ENCODE measurements at places on chromosomes 16 and 17.

- DNase-seq = peak; percentile 32
Observed at GRCh38 chr17:44266402-44267164, 1.4 kb downstream of the SLC4A1 start.

- DNase-seq = no peak
Observed at GRCh38 chr17:55451758-55452138, 30.1 kb upstream of the MMD start.

GRCh38 chr16:19745286-19746010 is 27.4 kb downstream of the IQCK start:
- DNase-seq = no peak

GRCh38 chr17:18992454-18993130 is 12.0 kb downstream of the FAM83G start:
- DNase-seq = no peak

DNA sequence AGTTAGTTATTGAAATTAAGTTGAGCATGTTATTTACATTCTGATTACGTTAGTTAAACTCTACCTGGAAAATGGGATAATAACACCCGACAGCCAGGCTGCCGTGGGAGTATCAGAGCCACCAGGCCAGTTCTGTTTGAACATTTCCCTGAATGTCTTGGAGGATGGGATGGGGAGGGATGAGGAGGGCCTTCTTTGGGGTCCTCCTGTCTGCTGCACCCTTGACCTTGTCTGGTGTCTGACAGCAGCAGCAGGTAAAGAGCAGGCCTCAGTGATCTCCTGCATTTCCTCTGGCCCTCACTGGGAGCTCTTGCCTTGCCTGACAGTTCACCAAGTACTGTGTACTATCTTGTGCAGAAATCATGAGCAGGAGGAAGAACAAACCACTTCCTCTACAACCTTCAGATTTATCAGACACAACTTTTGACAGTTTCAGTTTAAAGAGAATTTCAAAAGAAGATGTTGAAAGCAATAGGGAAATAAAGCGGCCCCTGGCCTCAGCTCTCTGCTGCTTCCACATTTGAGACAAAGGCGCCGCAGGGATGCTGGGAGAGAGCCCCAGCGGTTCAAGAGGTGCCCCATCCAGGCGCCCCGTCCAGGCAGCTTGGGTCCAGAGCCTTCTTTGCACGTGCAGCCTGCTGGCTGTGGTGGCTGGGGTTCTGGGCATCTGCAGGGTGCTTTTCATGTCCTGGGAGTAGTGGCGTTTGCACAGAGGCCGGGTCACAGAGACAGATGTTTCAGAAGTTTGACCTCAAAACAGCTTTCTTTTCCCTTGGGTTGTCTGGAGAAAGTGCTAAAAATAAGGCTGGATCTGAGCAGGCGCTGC is 25.3 kb downstream of the CMIP start:
- no peak for DNase-seq

- no peak for DNase-seq
Observed at GRCh38 chr17:48925991-48926342, 17.8 kb downstream of the UBE2Z start.
